H4 (cell line): ENCODE measurements at places on chromosomes 1 and 21. TPM values are rescaled to one million over a fixed set of nuclear protein-coding genes. Genes with fewer than 3 reads are reported as not detected.

DNA sequence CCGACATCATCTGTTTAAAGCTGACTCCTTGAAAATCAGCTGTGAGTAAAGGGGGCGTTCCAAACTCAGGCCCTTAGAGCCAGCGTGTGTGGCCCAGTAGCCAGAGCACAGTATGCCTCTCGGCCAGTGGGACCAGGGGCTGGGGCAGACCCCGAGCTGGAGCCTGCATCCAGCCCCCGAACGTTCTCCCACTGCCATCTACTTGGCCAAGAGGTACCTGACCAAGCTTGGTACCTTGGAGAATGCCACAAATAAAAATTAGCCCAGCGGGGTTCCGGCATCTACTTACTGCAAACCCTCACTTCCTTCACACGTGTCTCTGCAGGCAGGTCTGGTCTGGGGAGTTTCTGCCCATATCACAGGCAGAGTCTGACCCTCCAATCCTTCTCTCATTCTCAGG lies 56.7 kb upstream of the COL6A2 start:
- no peak for DNase-seq

GRCh38 chr1:93976711-93977597 lies 67.7 kb upstream of the GCLM start:
- DNase-seq, result no peak

- DNase-seq, result peak; percentile 26
These were observed 719 bp downstream of the SOD1 start for GRCh38 chr21:31660259-31660565.

DNA sequence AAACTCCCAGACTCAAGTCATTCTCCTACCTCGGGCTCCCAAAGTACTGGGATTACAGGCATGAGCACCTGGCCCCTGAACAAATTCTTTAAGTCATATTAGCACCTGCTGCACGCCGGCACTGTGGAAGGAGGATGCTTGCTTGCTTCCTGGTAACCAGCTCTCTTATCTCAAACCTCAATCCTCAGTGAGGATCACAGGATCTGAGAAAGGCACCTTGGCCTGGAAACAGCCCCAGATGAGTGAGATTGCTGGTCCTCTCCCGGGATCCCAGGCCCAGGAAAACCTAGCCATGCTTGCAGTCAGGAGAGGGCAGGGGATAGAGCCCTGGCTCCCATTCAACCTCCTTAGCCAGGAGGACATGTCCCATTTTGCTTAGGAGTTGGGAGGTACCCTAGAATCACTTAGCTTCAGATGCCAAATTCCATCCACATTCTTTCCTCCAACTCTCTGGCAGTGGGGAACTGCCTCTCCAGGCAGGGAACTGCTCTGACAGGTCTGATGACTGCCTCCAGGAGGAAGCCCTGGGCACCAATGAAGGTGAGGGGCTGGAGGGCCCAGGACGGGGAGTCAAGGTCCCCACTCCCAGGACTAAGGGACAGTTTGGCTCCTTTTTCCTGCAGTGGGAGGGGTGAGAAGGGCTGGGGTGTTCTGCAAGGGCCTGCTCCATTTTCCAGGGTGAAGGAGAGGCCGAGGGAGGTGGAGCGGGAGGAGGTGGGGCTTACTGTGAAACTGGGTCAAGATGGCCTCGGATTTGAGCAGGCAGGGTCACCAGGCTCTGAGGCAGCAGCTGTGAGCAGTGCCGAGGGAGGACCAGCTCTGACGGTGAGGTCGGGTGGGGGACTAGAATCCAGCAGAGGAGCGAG lies 9.5 kb downstream of the GPR37L1 start:
- no peak for DNase-seq

GRCh38 chr1:175009532-175009931 lies 9.8 kb downstream of the CACYBP start:
- no peak for DNase-seq

DNA sequence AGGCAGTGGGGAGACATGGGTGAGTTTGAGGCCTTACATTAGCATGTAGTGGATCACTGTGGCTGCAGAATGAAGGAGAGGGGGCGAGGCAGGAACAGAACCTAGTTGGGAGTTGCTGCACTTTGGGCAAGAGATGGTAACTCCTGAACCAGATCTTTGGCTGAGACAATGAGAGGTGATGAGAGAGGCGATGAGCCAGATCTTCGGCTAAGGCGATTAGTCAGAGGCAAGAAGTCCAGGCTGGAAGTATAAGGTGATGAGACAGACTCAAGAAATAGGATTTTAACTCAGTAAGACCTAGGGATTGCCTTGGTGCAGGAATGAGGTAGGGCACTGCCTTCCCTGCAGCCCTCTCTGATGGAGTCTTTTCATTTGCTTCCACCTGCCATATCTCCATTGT lies 9.1 kb upstream of the ARTN start:
- DNase-seq, result no peak

DNA sequence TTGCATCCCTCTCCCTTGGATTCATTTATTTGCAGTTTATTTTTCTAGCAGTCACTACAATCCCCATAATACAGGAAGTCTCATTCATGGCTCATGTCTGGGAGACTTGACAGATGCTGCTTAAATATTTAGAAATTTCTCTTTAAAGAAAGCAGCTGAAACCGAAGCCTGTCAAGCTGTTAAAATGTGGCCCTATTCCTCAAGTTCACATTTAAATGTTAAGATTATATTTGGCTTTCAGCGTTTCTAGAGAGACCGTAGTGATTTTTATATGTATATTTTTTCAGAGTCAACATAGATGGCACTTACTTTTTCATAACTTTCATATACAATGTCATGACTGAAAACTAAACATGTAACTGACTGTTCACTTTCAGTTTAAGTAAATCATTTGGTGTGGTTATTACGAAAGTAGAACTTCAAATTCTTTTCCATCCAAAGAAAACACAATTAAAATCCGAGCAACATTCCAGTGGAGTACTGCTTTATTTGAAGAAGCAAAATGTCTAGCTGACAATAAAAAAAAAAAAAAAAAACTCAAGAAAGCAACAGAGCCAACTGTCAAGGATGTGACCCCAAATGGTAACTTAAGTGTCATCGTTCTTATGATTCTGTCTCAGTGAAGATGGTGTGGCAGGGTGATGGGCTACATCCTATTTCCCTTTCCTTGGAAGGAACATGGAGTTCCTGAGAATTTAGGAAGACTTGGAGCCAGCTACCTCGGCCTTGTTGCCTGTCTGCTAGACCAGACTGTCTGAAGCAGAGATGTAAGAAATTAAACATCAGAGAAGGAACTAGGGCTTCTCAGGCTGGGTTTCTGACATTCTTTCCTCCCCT lies 37.8 kb downstream of the MIS18A start:
- DNase-seq, result no peak

- DNase-seq, result no peak
These were observed 3.6 kb upstream of the PKN2 start for GRCh38 chr1:88680471-88680870.

- no peak for DNase-seq
These were observed 17.2 kb upstream of the POFUT2 start for GRCh38 chr21:45304945-45305344.

ODF2L gene
- total RNA-seq, result 14.4 and 16.4 TPM in 2 replicates
